Amniotic epithelial cell (primary cell): ENCODE measurements at places on chromosomes 6 and 20.

GRCh38 chr6:166465671-166466087, 82.9 kb upstream of the MPC1 start:
- peak; percentile 11 for DNase-seq

DNA sequence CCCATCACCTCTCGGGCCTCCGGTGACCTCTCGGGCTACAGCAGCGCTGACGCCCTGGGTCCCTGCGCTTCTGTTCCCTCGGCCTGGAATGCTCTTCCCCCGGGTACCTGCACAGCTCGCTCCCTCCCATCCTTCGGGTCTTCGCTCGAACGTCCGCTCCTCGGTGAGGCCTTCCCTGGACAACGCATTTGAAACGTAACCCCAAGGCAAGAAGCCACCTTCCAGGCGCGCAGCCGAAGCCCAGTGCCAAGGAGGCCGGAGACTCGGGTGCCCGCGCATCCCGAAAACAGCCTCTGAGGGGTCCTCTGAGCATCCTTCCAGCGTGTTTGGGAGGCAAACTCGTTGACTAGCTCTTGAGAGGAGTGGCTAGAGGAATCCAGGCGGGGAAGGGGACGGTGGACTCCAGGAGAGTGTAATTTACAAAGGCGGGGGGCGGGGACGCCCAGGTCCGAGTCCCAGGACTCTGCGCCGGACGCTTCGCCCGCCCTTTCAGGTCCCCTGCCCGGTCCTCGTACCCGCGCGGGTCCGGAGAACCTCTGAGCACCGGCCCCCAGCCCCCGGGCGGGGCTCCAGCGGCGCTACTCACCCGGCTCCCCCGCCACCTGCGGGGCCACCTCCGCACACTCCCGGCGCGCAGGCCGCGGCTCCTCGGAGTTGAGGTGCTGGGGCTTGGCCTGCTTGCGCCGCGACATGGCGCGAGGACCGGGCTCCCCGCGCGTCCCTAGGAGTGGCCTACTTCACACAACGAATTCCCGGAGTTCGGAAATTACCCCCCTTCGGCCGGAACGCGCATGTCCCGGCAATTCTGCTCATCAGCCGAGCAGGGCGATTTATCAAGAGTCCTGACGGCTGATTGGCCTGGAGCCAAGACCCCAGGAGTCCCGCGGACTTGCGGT, 86.8 kb downstream of the ZFP64 start:
- DNase-seq, result peak; percentile 34

GRCh38 chr20:23456409-23456808, 3.7 kb upstream of the CST11 start:
- no peak for DNase-seq

DNA sequence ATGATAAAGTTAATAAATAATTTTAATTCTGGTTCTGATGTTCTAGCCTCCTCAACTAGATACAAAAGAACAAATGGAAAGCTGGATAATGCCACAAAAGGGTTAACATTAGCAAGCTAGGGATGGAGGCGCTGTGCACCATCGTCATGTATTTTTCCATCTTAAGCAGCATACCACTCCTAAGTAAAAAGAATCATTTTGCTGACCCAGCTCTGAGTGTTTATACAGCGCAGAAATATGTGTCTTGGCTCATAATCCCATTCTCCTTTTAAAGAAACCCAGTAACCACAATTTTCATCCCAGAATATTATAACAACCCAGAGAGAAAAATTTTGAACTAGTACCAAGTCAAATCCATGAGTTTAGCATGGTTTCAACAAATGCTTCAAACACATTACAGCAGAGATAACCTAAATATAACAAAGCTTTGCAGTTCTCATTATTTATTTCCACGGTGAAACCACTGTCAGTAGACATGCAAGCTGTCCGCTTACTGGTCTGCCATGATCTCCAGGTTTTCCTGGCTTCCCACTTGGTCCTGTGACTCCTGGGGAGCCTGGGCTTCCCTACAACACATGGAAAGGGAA, 111.1 kb downstream of the COL12A1 start:
- peak; percentile 94 for DNase-seq

DNA sequence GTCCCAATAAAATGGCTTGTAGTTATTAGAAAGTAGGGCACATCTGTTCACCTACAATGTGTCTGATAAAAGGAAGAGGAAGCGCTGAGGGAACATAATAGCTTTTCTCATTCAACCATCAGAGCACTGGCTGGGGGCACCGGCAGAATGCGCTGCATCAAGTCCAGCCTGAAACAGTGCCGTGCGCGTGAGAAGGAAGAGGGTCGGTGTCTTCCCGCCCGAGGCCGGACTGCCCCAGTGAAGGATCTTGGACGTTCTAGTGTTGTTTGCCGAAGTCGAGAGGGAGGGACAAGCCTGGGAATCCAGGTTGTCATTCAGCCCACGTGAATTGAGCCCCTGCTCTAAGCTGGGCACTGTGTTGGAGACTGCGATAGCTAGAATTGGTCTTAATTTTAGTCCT, 61.7 kb upstream of the MPC1 start:
- no peak for DNase-seq

GRCh38 chr6:27812805-27813492, 99.2 kb downstream of the OR2B2 start:
- no peak for DNase-seq

DNA sequence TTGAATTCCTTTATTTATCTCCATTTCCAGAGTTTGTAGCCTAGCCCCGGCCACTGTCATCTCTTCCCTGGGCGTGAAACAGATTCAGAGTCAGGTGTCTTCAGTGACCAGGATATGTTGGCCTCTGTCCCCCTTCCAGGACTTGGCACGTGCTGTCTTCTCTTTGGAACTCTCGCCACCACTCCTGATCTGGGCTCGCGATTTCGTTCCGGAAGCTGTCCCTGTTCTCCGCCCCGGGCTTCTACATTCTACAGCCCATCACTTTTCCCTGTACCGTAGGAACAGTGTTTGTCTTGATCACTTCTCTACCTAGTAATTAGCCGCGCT, 739 bp downstream of the GSS start:
- DNase-seq, result no peak

GRCh38 chr20:16158090-16158975, 414.9 kb downstream of the KIF16B start:
- DNase-seq, result no peak

DNA sequence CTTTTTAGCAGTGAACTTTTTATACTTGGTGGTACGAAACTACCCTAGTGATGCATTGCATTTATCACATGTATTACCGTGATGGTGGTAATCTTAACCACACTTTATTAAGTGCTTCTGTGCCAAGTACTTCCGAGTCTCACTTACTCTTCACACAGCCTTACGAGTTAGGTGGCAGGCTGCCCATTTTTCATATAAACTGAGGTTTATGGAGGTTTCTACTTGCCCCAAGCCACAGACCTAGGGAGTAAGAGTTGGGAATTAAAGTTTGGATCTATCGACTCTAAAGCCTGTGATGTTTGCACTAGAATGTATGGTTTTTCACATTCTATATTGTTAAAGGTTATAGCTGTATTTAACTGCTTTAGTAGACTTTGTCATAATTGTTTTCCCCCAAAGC, 5.5 kb upstream of the PABPC1L start:
- no peak for DNase-seq

GRCh38 chr6:113610377-113610988, 246.7 kb upstream of the MARCKS start:
- DNase-seq, result peak; percentile 43

GRCh38 chr20:23270382-23270911, 80.1 kb upstream of the NXT1 start:
- DNase-seq, result peak; percentile 88

DNA sequence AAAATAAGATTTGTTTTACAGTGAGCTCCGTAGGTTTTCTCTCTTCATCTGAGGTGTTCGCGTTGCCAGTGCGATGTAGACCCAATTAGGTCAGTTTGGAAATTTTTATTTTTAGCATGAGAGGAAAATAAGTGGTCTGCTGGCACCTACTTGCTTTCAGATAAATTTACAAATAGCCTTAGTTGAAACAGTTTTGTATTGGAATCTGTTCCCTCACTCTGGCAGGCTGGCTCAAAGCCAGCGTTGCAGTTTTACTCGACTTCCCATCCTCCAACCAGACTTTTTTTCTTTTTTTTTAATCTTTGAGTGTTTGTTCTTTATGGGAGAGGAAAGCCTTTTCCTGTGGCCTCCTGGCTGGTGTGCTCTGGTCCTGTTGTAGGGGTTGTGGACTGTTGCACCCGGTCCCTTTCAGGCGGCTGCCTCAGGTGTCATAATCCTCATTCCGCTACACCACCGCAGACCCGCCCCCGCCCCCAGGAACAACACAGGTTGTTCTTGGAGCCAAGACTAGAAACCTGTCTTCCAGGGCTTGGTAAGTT, 46.7 kb downstream of the TIAM2 start:
- no peak for DNase-seq

DNA sequence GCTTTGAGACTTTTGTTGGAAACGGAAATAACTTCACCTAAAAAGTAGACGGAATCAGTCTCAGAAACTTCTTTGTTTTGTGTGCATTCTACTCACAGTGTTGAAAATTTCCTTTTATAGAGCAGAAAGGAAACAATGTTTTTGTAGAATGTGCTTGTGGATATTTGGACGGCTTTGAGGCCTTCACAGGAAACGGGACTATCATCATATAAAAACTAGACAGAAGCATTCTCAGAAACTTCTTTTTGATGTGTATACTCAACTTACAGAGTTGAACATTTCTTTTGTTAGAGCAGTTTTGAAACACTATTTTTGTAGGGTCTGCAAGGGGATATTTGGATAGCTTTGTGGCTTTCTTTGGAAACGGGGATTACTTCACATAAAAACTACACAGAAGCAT, 627.5 kb upstream of the ZNF337 start:
- no peak for DNase-seq

- no peak for DNase-seq
Observed at GRCh38 chr6:66675906-66676305, 968.9 kb upstream of the EYS start.

DNA sequence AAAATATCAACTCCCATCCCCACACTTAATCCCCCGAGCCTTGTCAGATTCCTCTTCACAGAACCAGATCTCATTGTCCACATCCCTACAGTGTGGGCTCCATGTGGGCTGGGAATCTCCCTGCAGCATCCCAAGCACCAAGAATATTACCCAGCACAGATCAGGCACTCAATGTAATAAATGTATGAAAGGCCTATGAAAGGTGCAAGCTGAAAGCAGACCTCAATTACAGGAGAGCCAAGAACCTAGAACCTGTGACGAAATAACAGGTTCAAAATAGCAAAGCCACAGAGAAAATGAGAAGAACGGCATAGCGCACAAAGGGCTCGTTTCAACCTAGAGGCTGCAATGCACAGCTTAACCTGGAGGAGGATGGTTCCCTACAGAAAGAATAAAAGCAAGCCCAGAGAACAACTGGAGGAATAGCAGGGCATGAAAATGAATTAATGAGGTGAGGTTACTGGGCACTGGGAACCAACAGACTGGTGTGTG, 3.1 kb downstream of the SLC23A2 start:
- no peak for DNase-seq

DNA sequence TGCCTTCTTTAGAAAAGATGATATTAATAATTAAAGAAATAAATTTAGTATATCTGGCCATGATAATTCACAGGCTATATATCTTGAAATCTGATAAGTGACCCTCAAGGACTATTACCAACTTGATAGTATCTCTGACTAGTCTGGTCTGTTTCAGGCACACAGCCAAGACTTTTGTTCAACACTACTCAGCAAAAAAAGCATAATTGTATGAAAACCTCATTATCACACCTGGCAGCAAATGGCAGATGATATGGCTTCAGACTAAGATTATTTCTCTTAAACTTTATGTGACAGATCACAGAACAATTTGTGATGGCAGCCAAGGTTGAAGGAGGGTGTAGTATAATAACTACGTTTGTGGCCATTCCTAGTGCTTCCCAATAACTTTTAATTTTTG, 114.7 kb downstream of the RWDD2A start:
- DNase-seq, result no peak

GRCh38 chr6:3423439-3424184, 33.2 kb downstream of the SLC22A23 start:
- DNase-seq, result no peak

DNA sequence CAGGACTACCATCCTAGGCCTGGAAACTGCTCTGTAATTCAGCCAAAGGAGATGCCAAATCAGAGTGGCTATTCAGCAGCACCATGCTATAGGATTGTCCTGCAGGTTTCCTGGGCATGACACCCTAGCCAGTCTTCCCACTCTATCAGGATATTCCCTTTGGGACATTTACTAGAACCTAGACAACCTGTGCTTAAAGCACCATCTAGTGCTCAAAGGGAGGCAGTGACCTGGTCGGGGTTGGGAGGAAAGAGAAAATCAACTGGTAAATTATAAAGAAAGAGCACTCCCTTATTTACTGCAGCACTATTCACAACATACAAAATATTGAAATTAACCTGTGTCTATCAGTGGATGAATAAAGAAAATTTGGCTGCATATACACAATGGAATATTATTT, 67.2 kb upstream of the SMLR1 start:
- DNase-seq, result peak; percentile 56

- no peak for DNase-seq
Observed at GRCh38 chr6:1387876-1388629, 1.3 kb upstream of the FOXF2 start.

GRCh38 chr6:134049176-134049575, 3.2 kb downstream of the SLC2A12 start:
- DNase-seq, result no peak

- no peak for DNase-seq
Observed at GRCh38 chr20:54654450-54654849, 179.1 kb downstream of the DOK5 start.

- no peak for DNase-seq
Observed at GRCh38 chr20:14633507-14633906, 296.1 kb upstream of the FLRT3 start.

DNA sequence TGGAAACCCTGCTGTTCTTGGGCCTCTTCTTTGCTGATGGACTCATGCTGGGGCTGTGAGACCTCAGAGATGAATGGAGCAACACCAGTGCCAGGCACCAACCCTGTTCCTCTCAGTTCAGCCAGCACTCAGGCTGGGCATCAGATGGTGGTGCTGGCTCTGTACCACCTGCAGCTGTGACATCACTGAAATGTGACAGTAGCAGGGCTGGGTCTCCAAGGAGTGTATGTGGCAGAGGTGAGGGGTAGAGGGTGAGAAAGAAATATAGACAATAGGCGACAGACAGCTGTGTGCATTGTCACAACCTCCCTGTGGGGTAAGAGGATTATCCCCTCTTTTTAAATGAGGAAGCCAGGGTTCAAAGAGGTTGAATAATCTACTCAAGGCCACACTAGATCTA, at the start of gene TP53TG5:
Gene TP53TG5 (minus strand): TSS at position 135 of the 400 bp plus-strand sequence. CDS start 89 bp downstream, at position 46.
- no peak for DNase-seq

DNA sequence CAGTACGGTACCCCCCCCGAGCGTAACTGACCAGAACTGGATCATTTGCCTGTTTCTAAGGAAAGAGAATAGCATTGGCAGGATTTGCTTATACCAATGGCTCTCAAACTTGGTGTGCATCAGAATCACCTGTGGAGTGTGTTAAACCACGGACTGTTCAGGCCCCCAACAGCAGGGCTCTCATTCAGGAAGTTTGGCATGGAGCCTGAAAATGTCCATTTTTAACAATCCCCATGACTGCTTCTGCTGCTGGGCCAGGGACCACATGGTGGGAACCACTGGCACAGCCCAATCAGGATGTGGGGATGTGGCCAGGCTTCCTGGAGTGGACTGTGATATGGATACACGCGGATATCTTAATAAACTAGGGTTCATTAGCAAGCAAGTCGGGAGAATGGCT, 53.9 kb downstream of the GTF2H5 start:
- DNase-seq, result no peak

- no peak for DNase-seq
Observed at GRCh38 chr6:33967966-33968724, 164.3 kb upstream of the MLN start.

- DNase-seq, result no peak
Observed at GRCh38 chr6:42095094-42095493, 44.8 kb downstream of the TAF8 start.
